Fibroblast of skin of scalp (primary cell): ENCODE measurements at places on chromosomes 16 and 17.

GRCh38 chr16:67546761-67547422 is 15.4 kb upstream of the CTCF start:
- peak; percentile 67 for DNase-seq

DNA sequence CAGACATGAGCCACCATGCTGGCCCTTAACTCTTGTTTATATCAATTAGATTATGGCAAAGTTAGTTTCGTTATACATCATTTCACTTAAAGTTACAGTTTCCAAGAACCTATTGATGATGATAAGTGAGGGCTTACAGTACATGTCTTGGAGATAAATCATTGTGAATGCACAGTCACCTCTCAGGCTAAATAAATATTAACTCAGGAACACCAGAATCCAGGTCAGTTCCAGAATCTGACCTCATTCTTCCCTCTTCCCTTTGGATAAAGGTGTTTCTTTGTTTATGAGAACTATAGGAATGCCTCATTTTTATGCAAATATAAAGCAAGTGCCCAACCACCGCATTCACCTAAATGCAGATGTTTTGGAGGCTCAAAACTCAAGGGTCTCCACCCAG is 48.4 kb upstream of the CRYM start:
- no peak for DNase-seq

DNA sequence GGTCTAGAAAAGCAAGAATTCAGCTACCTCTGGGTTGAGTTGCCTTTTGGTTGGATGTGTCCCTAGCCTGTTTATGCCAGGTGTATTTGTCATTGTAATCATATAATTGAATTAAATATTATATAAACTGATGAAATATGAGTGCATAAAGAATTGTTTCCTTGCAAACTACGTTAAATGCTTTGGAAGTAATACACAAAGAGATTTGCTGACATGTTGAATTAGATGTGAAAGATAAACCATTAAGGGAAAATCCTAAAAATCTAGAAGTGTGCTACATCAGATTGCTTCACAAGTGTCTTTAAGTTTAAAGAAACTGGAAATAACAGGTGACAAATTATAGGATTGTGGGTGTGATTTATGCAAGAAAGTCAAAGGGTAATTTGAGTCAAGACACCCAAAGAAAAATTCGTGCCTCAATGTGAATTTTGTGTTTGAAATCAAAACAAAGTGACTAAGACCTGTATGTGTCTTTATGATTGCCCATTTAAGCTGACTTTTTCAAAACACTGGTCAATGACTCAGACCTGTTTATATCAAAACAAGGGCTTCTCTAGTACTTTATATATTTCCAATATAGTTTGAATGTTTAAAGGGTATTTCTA is 5.1 kb upstream of the PYY start:
- no peak for DNase-seq

DNA sequence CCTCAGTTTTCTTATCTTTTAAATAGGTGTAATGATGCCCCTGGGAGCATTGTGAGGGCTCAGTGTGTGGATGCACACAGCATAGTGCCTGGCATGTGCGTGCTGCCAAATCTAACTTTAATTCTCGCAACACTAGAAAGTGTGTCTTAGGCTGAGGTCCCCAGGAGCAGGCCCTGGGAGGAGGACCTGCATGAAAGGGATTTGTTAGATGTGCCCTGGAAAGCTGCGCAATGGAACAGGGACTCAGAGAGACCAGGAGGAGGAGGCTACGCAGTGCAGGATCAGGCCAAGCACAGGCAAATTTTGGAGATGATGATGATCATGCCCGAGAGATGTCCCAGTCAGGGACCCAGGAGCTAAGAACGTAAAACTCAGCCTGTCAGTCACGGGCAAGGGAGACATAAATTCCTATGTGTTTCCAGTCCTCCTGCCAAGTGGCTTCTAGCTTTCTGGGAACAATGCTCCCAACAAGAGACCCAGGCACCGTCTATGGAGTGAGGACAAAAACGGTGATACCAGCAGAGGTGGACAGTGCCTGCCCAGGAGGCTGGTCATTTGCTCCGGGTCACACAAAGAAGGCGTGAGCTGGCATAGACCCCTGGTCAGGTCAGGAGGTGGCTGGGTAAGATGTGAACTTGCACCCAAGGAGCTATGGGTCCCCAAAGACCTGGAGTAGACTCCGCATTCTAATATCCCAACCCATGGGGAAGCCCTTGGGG is 352.2 kb upstream of the TNRC6C start:
- no peak for DNase-seq

GRCh38 chr16:81645266-81645694 is 133.8 kb upstream of the PLCG2 start:
- peak; percentile 85 for DNase-seq

DNA sequence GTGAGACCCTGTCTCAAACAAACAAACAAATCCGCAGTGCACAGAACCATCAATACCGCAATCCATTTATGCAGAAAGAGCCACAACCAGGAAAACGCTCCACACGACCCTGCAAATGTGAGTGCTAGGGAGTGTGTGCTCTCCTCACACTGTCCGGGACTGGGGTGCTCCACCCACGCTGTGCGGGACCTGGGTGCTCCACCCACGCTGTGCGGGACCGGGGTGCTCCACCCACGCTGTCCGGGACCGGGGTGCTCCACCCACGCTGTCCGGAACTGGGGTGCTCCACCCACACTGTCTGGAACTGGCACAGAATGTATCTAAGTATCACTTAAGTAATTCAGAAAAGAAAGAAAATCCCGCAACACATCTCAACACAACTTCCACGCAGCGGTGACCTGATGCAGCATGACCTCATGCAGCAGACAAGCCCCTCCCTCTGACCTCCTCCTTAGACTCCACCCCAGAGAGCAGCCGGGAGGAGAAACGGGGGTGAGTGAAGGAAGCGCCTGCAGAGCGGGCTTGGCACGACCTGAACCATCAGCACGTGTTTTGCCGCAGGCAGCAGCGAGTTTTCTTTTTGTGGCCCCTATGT is 38.5 kb downstream of the ZNF276 start:
- DNase-seq: no peak

GRCh38 chr16:35543486-35543885 is 2084.1 kb downstream of the TP53TG3F start:
- no peak for DNase-seq

DNA sequence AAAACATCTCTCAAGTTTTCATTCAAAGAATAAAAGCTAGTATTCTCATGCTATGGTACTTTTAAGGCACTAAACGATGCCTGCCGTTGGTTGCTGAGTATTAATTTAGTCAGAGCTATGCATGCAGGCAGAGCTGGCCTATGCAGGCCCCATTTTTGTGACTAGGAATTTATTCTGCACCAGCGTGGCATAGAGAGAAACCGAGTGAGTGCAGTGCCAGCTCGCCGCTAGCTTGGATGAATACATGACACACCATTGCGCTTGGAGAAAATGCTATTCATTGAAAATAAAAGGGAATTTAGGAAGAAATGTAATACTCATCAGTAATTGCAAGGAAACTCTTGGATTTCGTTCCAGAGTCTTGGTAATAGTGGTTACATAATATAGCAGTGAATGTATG is 231.6 kb upstream of the RBFOX1 start:
- no peak for DNase-seq

DNA sequence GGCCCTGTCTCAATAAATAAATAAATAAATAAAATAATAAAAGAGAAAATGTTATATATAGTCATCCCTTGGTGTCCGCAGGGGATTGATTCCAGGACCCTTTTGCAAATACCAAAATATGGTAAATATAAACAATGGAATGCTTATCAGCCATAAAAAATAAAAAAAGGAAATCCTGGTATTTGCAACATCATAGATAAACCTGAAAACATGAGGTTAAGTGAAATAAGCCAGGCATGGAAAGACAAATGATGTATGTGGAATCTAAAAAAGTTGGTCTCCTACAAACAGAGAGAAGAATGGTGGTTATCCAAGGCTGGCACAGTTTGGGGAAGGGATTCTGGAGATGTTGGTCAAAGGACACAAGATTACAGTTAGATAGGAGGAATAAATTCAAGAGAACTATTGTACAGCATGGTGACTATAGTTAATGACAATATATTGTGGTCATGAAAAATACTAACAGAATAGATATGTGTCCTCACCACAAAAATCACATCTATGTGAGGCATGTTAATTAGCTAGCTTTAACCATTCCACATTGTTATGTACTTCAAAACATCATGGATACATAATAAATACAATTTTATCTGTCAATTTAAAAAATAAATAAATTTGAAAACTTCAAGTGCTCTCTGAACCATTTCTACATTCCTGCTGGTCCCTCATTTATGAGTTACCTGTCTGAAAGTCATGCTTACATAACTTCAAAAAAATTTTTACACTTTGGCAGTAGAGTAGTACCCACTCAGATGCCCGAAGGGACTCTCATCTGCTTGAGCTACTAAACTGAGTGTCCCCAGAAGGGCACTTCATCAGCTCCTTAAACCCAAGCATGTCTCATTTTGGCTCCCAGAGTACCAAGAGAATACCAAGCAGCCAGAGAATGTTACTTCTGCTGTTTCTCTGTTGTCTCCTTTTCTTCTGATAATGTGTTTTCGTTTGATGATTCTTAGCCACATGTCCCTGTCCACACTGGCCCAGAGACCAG is 26.6 kb downstream of the N4BP1 start:
- DNase-seq: peak; percentile 67

GRCh38 chr16:27747946-27748345 is 198.0 kb downstream of the KATNIP start:
- DNase-seq: no peak

- DNase-seq: no peak
Observed at GRCh38 chr17:51746421-51746820, 412.1 kb downstream of the CA10 start.

DNA sequence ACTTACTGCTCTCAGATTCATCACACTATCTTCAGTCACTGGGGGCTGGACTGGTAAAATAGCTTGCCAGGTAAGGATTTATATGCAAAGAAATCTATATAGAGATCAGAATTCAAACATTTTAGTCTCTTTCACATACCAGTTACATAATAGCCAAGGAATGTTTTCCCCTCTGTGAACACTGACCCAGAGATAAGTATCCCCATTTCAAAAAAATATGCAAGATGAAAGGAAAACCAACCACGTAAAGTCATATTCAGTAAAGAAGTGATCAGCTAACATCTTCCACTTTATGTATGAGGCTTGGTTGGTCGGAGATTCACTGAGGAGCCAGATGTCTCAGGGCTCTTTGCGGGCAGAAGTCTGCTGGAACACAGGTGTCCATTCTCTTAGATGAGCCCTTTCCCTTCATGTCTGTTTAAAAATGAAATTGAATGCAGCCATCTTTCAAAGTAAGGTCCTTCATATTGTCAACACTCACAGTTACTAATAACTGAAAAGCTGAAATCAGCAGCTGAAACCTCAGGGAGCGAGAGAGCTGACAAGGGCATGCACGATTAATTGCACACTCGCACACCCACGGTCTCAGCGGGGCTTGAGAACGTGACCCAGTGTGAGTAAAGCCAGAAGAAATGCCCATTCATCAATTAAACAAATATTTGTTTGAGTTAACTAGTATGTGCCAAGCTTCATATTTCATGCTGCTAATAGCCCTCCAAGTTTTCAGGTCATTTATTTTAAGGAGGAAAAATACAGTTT is 161.2 kb downstream of the MRTFB start:
- peak; percentile 14 for DNase-seq

DNA sequence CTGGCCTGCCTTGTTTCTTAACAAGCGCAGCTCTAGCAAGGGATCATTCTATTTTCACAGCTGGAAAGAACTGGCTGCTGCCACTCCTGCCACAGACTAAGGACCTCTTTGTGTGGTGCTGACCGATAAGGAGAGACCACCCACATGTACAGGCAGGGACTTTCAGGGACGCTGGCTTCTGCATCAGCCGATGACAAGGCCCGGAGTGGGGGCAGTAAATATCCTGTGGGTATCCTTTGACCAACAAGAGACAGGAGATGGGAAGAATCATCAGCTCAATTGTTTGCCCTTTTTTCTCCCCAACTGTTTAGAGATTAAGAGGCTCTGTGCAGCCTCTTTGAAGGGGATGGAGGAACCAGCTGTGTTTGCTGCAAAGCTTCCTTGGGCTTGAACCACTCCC is 9.2 kb upstream of the ITPRIPL2 start:
- DNase-seq: no peak

DNA sequence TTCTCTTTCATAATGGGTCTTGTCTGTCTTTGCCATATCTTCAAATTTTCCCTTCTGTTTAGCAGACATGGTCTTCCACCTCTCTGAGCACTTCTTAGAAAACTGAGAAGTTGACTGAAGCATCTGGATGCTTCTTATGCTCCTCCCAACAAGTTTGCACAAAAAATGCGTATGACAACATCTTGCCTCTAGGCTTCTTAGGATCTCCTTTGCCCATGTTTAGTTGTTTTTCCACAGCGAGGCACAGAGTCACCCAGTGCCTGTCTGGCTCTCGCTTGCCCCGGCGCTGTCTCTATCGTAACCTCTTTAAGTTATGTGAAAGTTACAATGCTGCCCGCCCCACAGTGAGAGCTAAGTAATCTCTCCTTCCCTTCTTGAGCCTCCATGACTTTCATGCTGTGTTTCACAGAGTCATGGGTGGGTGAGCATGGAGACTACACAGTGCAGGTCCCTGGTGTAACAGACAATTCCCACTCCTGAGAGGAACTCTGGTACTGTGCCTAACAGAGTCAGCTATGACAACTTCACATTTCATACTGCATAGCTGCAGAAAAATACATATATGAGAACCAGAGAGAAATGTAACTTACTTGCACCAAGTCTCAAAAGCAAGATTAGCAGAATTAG is 195.4 kb downstream of the AATF start:
- no peak for DNase-seq

GRCh38 chr17:27873746-27874145 is 19.4 kb downstream of the LYRM9 start:
- no peak for DNase-seq

DNA sequence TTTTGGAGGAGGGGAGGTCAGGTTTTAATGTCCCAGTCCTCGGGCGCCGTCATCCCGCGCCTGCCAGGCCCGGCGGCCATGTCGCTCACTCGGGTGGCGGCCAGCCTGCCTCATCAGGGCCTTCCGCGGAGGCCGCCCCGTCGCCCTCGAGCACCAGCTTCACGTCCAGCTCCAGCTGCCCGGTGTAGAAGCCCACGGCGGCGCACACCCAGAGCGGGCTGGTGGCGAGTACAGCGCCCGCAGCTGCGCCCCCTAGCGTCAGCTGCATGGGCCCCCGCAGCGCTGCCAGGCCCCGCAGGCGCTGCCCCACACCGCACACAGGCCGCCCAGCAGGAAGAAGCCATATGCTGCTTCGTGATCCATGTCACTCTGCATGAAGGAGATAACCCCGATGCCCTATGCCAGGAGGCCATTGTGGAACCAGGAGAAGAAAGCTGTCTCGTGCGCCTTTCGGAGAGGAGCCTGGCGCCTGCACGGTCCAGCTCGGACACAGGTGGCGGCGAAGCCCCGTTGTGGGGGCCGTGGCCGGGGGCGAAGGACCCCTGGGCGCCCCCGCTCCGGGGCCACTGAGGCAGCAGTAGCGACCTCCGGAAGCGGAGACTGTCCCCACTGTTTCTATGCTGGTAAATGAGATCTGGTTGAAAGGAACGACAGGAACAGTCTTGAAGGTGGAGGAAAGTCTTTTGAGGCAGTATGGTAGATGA is 9.6 kb downstream of the AP2B1 start:
- DNase-seq: no peak

- DNase-seq: no peak
Observed at GRCh38 chr17:81148986-81149533, 16.2 kb upstream of the PVALEF start.

- DNase-seq: peak; percentile 64
Observed at GRCh38 chr17:41588126-41588810, 1.6 kb upstream of the KRT14 start.

- DNase-seq: no peak
Observed at GRCh38 chr16:14419817-14420216, 210.2 kb downstream of the PARN start.

GRCh38 chr17:59825533-59826322 is 67.0 kb downstream of the TUBD1 start:
- peak; percentile 93 for DNase-seq
